ENCODE measurements at places on chromosomes 4 and X. TPM values are rescaled to one million over a fixed set of nuclear protein-coding genes. Genes with fewer than 3 reads are reported as not detected.

LRP2BP gene
- 0.55 TPM for total RNA-seq

- DNase-seq, result no peak
- no peaks in the 10 kb centered on the region for H3K4me1 ChIP-seq
- H3K27me3 ChIP-seq, result peaks cover 5% of the 10 kb centered on the region
- H3K4me3 ChIP-seq, result no peak overlapping the region
- H3K36me3 ChIP-seq, result no peaks in the 10 kb centered on the region
These were observed 141.3 kb downstream of the ANXA5 start for GRCh38 chr4:121555315-121556107.

DNA sequence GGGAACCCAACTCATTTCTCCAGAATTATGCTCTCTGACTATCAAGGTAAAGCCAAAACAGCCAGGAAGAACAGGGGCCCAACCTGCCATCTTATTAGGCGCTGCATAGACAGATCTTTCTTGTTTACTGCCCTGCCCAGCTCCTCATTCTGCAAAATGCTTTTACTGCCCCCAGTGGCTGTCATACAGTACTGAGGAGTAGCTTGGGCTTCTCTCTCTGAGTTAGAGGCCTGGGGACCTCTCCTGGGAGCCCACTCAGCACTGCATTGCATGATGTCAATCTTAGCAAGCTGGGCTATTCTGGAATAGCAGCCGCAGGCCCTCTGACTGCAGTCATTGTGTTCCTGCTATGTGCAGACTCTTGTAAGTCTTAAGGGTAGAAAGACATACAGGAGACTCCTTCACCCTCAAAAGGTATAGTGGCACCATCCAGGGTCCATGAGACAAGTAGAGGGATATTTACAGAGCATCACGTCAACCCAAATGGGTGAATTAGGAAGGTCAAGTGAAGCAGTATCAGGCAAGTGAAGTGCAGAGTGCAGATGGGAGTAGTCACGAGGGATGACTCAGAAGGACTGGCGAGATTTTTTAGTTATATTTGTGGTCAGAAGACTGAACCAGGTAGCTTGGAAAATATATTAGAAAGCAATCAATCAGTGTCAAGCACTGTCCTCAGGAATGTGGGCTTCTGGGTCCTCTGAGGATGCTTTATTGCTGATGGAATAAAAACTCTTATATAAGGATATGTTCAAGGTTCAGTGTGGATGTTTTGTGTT, 294.1 kb upstream of the SFRP2 start:
- H3K27me3 ChIP-seq, result no peaks in the 10 kb centered on the region
- no peak for DNase-seq
- H3K4me1 ChIP-seq, result no peaks in the 10 kb centered on the region
- H3K4me3 ChIP-seq, result no peak overlapping the region
- no peaks in the 10 kb centered on the region for H3K36me3 ChIP-seq

GRCh38 chr4:25865586-25865985, 2.8 kb upstream of the SEL1L3 start:
- no peak overlapping the region for H3K27ac ChIP-seq
- DNase-seq, result no peak
- H3K27me3 ChIP-seq, result no peaks in the 10 kb centered on the region
- H3K4me3 ChIP-seq, result no peak overlapping the region
- peaks cover 7% of the 10 kb centered on the region for H3K36me3 ChIP-seq

DNA sequence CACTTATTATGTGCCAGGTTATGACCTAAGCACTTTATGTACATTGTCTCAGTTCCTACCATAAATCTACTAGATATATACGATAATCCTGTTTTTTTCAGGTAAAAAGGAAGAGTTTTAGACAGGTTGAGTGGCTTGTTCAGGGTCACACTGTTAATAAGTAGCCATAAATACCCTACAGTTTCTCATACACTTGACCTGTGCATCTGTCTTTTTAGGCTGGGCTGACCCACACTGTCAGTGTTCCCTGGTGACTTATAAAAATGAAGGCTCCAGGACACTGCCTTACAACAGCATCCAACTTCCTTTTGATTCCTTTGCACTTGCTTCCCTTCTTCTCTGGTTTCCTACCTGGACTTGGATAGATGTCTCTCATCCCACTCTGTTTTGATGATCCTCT, 78.2 kb upstream of the PAQR3 start:
- H3K4me1 ChIP-seq, result no peaks in the 10 kb centered on the region
- H3K36me3 ChIP-seq, result no peaks in the 10 kb centered on the region
- DNase-seq, result no peak
- no peak overlapping the region for H3K4me3 ChIP-seq
- no peak overlapping the region for H3K27ac ChIP-seq
- no peaks in the 10 kb centered on the region for H3K27me3 ChIP-seq

DNA sequence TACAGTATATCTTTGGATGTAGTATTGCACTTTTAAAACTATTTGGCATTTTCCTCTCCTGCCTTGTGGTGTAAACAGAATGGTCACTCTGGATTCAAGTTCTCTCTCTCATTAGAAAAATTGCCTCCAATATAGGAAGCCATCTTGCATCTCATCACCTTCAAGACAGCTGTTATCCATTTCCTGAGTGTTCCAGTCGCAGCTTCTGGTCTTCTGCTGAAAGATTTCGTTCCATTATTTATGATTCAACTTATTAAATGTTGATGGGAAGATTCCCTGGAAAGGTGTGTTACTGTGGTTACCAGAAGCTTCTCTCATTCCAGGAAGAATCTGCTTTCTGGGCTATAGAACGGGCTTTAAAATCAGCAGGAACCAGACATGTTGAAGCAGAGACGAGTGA, 568.3 kb upstream of the SLIT2 start:
- no peaks in the 10 kb centered on the region for H3K27me3 ChIP-seq
- H3K36me3 ChIP-seq, result no peaks in the 10 kb centered on the region
- no peaks in the 10 kb centered on the region for H3K4me1 ChIP-seq
- no peak for DNase-seq
- H3K4me3 ChIP-seq, result no peak overlapping the region

DNA sequence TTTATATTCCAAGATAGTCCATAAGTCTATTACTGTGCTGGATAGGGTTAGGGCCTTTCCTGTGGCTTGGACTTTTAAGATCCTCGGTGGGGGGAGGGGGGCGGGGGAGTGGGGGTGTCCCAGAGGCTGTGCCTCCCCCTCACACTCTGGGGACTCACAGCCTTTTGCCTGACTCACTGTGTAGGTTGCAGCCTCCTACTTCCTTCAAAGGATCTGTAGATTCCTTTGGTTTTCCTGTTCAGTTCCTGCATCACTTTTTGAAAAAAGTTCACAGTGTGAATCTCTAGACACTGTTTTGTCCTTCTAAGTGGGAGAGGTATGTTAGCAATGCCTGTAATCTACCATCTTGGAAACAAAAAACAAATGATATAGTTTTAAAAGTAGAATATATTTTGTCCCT, 999.9 kb downstream of the GLUD2 start:
- no peak overlapping the region for H3K27ac ChIP-seq
- no peak overlapping the region for H3K4me3 ChIP-seq
- no peak for DNase-seq
- no peaks in the 10 kb centered on the region for H3K4me1 ChIP-seq
- no peaks in the 10 kb centered on the region for H3K27me3 ChIP-seq

GRCh38 chr4:170139764-170140163, 50.0 kb upstream of the AADAT start:
- H3K27ac ChIP-seq, result no peak overlapping the region
- H3K36me3 ChIP-seq, result no peaks in the 10 kb centered on the region
- no peak overlapping the region for H3K4me3 ChIP-seq
- no peak for DNase-seq
- no peaks in the 10 kb centered on the region for H3K27me3 ChIP-seq

DNA sequence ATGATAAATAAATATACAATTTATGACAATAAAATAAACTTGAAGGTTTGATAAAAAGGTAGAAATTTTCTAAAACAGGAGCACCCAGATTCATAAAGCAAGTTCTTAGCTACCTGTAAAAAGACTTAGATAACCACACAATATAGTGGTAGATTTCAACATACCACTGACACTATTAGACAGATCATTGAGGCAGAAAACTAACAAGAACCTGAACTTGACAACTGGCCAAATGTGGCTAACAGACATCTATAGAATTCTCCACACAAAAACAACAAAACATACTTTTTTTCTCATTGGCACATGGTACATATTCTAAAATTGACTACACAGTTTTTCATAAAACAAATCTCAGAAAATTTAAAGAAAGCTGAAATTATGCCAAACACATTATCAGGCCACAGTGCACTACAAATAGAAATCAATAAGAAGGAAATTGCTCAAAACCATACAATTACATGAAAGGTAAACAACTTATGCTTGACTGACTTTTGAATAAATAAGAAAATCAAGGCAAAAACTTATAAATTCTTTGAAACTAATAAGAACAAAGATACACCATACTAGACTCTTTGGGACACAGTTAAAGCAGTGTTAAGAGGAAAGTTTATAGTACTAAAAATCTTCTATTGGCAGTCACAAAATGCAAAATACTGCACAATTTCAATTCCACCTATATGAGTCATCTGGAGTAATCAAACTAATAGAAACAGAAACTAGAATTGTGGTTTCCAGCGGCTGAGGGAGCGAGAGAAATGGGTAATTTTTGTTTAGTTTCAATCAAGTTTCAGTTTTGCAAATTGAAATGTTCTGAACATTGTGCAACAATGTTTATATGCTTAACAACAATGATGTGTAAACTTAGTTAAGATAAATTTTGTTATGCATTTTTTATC, 925.6 kb downstream of the SH3BGRL start:
- no peak overlapping the region for H3K27ac ChIP-seq
- no peaks in the 10 kb centered on the region for H3K36me3 ChIP-seq
- no peaks in the 10 kb centered on the region for H3K4me1 ChIP-seq
- no peak for DNase-seq
- no peaks in the 10 kb centered on the region for H3K27me3 ChIP-seq
- H3K4me3 ChIP-seq, result no peak overlapping the region

All from activated T-helper 2 cell treated with anti-CD3 and anti-CD28 coated beads, Interferon-gamma antibody, Interleukin-2, Interleukin-4, amounts not matched to agents 10 μg/mL and 5 μg/mL and 100 μg/mL, durations not matched to agents 14 hours and 24 hours and 36 hours (primary cell).